ENCODE measurements at places on chromosomes 12 and 14.

- DNase-seq, result no peak
Measured at GRCh38 chr12:6452245-6452943, 552 bp downstream of the TAPBPL start.

GRCh38 chr14:33924566-33925100, 26.2 kb downstream of the EGLN3 start:
- no peak for DNase-seq

DNA sequence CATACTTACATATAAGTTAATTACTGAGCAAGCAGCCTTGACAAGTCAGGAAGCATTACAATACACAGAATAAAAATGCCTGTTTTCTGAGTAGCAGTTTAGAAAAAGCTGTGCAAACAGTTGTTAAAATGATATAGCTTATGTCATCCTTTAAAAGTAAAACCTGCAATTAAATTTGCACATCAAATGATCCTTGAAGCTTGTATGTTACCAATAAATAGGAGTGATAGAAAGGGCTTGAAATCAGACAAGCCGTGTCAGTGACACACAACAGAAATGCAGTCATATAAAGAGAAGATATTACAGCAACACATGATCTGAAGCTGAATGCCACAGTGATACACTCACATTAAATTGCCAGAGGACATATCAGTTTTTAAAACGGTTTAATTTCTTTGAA, 70.0 kb downstream of the EPS8 start:
- DNase-seq, result no peak

GRCh38 chr14:24875203-24875838, 174.6 kb downstream of the STXBP6 start:
- DNase-seq, result no peak

- no peak for DNase-seq
Measured at GRCh38 chr12:78431931-78432330, 432.6 kb upstream of the SYT1 start.

Measured in stimulated activated CD8-positive, alpha-beta memory T cell treated with anti-CD3 and anti-CD28 coated beads, Interleukin-7, amount 100 ng/mL, for 1 hour (primary cell).